ENCODE measurements at places on chromosomes 3 and 15. TPM values are rescaled to one million over a fixed set of nuclear protein-coding genes. Genes with fewer than 3 reads are reported as not detected.

The SLC25A20 gene
- total RNA-seq = 11.6 TPM

The OR5K2 gene
- total RNA-seq = not detected

The GRIP2 gene
- total RNA-seq = 0.03 TPM

The GPR176 gene
- total RNA-seq = 1.0 TPM

The SV2B gene
- 0.05 TPM for total RNA-seq

The CAMKV gene
- not detected for total RNA-seq

The TMC3 gene
- total RNA-seq = 0.02 TPM

The SEMA6D gene
- total RNA-seq = 0.02 TPM

The SCAANT1 gene
- not detected for total RNA-seq

The LRRC34 gene
- total RNA-seq = 13.7 TPM

The LHFPL4 gene
- total RNA-seq = not detected

The FSD2 gene
- total RNA-seq = not detected

The CPNE9 gene
- not detected for total RNA-seq

The SGO1 gene
- total RNA-seq = 16.6 TPM

The DAZL gene
- 1.8 TPM for total RNA-seq

The SLC9C1 gene
- total RNA-seq = not detected

The NMB gene
- 16.4 TPM for total RNA-seq

All from NCI-H460 (cell line).